ENCODE measurements at places on chromosomes 7 and 10. TPM values are rescaled to one million over a fixed set of nuclear protein-coding genes. Genes with fewer than 3 reads are reported as not detected.

DNA sequence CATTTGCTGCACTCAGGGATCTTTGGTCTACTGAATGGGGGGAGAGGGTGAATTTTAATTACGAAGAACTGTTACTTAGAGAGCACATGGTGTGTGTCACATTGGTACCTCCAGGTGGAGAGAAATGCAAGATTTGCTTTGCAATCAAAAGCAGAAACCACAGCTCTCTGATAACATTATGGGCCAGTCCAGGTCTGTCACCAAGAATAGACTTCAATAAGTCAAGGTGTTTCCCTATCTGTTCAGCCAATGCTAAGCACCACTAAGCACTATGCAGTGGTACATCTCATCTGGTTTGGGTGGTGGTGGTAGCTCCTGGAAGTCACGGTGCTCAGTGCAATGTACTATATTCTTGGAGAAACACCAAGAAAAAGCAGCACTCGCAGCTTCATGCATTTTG is 119.6 kb upstream of the AFAP1L2 start:
- no peaks in the 10 kb centered on the region for H3K36me3 ChIP-seq
- DNase-seq: no peak
- no peak overlapping the region for H3K4me3 ChIP-seq
- H3K27me3 ChIP-seq: no peaks in the 10 kb centered on the region
- H3K27ac ChIP-seq: no peak overlapping the region
- H3K4me1 ChIP-seq: 0 out of 2 replicates have a peak, but pooled peaks cover 3% of the 10 kb centered on the region

GRCh38 chr7:73864981-73865711 is 4.2 kb downstream of the TMEM270 start:
- no peak overlapping the region for H3K4me3 ChIP-seq
- no peaks in the 10 kb centered on the region for H3K4me1 ChIP-seq
- no peak overlapping the region for H3K27ac ChIP-seq
- no peak for DNase-seq
- H3K36me3 ChIP-seq: no peaks in the 10 kb centered on the region

DNA sequence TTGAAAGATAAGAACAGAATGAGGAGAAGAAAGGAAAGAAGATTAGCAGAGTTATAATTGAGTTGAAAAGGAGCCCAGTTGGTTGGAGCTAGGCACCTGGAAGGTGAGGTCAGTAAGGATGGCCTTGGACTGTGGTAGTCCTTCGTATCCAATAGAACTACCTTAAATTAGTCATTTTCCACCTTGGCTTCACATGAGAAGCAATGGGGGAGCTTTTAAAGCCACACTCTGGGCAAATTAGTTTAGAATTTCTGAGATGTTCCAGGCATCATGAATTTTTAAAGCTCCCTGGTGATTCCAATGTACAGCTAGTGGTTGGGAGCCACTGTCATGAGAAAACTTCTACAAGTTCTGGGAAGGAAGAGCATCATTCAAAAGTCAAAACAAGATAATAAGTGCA is 27.3 kb upstream of the CYP3A5 start:
- H3K4me1 ChIP-seq: no peaks in the 10 kb centered on the region
- DNase-seq: no peak
- no peak overlapping the region for H3K27ac ChIP-seq
- no peak overlapping the region for H3K4me3 ChIP-seq
- no peaks in the 10 kb centered on the region for H3K36me3 ChIP-seq
- no peaks in the 10 kb centered on the region for H3K27me3 ChIP-seq

DNA sequence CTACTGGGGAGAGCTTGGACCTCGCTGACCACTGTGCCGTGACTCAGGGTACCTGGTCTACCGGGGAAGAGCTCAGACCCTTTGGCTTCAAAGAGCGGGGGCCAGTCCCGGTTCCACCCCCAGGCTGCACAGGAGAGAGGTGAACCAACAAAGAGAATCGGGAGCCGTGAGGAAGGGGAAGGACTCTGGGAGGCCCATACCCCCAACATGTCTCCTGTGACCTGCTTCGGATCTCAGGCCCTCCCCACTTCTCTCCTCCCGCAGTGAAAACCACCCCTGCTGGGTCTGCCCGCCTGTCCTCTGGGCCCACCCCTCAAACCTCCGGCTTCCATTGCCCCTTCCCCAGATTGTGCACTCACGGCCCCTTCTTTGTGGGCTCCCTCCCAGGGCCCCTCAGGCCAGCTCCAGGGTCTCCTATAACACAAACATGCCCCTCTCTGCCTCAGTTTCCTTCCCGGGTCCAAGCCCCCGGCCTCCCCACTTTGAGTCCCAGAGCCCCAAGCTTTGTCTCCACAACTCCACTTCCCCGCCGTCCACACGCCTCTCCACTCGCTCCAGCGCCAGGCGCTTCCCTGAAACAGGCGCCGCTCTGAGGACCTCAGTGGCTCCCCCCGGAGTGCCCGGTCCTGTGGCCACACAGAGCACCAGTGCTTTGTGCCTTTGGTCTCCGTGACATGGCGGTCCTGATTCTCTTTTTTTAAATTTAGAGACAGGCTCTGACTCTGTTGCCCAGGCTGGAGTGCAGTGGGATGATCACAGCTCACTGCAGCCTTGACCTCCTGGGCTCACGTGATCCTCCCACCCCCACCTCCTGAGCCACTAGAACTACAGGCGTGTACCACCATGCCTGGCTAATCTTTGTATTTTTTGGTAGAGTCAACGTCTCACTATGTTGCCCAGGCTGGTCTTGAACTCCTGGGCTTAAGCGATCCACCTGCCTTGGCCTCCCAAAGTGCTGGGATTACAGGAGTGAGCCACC is 7.5 kb upstream of the INTS1 start:
- H3K4me3 ChIP-seq: no peak overlapping the region
- H3K36me3 ChIP-seq: no peaks in the 10 kb centered on the region
- no peak overlapping the region for H3K27ac ChIP-seq
- H3K4me1 ChIP-seq: peaks cover 13% of the 10 kb centered on the region

- H3K27me3 ChIP-seq: no peaks in the 10 kb centered on the region
- no peaks in the 10 kb centered on the region for H3K36me3 ChIP-seq
- no peak for DNase-seq
- no peak overlapping the region for H3K4me3 ChIP-seq
- no peak overlapping the region for H3K27ac ChIP-seq
Measured at GRCh38 chr10:46289209-46289810, 2.5 kb downstream of the ANTXRL start.

GRCh38 chr10:32199714-32200394 is 143.6 kb upstream of the KIF5B start:
- no peak for DNase-seq
- no peak overlapping the region for H3K4me3 ChIP-seq
- peaks cover 3% of the 10 kb centered on the region for H3K4me1 ChIP-seq
- no peaks in the 10 kb centered on the region for H3K36me3 ChIP-seq
- no peaks in the 10 kb centered on the region for H3K27me3 ChIP-seq
- H3K27ac ChIP-seq: no peak overlapping the region

GRCh38 chr7:116041615-116042014 is 11.1 kb upstream of the TFEC start:
- no peaks in the 10 kb centered on the region for H3K27me3 ChIP-seq
- H3K4me3 ChIP-seq: no peak overlapping the region
- peak; percentile 52 for DNase-seq
- H3K4me1 ChIP-seq: peaks cover 6% of the 10 kb centered on the region

- H3K27me3 ChIP-seq: no peaks in the 10 kb centered on the region
- no peak for DNase-seq
- 0 out of 2 replicates have a peak overlapping the region, but pooled peaks have one; percentile 29 for H3K4me3 ChIP-seq
- peaks cover 8% of the 10 kb centered on the region for H3K36me3 ChIP-seq
- H3K4me1 ChIP-seq: peaks cover 69% of the 10 kb centered on the region
Measured at GRCh38 chr10:11234857-11235531, 217.3 kb downstream of the CELF2 start.

- no peak overlapping the region for H3K27ac ChIP-seq
- no peaks in the 10 kb centered on the region for H3K27me3 ChIP-seq
- H3K36me3 ChIP-seq: peaks cover 6% of the 10 kb centered on the region
- DNase-seq: peak; percentile 31
- no peak overlapping the region for H3K4me3 ChIP-seq
- no peaks in the 10 kb centered on the region for H3K4me1 ChIP-seq
Measured at GRCh38 chr10:12181065-12181775, 14.5 kb downstream of the NUDT5 start.

DNA sequence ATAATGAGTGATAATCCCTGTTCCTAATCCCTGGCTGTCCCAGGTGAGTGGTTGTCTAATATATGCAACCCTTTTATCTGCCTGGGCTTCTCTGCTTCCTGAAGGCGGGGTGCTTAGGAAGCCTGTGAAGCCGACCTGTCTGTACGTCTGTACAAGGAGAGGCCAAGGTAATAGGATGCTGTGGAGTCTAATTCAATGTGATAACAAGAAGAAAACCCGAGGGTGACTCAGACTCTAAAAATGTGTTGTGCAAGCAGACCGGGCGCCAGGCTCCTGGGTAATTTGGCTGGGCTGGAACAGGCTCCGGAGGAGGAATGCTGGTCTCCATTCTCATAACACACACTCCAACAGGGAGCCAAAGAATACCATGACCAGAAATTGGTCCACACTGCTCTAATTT is 43.6 kb downstream of the THNSL1 start:
- no peaks in the 10 kb centered on the region for H3K4me1 ChIP-seq
- DNase-seq: no peak
- H3K36me3 ChIP-seq: no peaks in the 10 kb centered on the region
- no peaks in the 10 kb centered on the region for H3K27me3 ChIP-seq
- H3K4me3 ChIP-seq: no peak overlapping the region
- no peak overlapping the region for H3K27ac ChIP-seq

GRCh38 chr10:44882166-44882720 is 28.9 kb upstream of the TMEM72 start:
- no peak overlapping the region for H3K27ac ChIP-seq
- no peaks in the 10 kb centered on the region for H3K36me3 ChIP-seq
- peaks cover 4% of the 10 kb centered on the region for H3K27me3 ChIP-seq
- H3K4me3 ChIP-seq: no peak overlapping the region

- H3K4me3 ChIP-seq: no peak overlapping the region
- DNase-seq: no peak
- H3K4me1 ChIP-seq: no peaks in the 10 kb centered on the region
- no peaks in the 10 kb centered on the region for H3K27me3 ChIP-seq
- no peak overlapping the region for H3K27ac ChIP-seq
Measured at GRCh38 chr10:130206216-130206737, 70.1 kb downstream of the GLRX3 start.

DNA sequence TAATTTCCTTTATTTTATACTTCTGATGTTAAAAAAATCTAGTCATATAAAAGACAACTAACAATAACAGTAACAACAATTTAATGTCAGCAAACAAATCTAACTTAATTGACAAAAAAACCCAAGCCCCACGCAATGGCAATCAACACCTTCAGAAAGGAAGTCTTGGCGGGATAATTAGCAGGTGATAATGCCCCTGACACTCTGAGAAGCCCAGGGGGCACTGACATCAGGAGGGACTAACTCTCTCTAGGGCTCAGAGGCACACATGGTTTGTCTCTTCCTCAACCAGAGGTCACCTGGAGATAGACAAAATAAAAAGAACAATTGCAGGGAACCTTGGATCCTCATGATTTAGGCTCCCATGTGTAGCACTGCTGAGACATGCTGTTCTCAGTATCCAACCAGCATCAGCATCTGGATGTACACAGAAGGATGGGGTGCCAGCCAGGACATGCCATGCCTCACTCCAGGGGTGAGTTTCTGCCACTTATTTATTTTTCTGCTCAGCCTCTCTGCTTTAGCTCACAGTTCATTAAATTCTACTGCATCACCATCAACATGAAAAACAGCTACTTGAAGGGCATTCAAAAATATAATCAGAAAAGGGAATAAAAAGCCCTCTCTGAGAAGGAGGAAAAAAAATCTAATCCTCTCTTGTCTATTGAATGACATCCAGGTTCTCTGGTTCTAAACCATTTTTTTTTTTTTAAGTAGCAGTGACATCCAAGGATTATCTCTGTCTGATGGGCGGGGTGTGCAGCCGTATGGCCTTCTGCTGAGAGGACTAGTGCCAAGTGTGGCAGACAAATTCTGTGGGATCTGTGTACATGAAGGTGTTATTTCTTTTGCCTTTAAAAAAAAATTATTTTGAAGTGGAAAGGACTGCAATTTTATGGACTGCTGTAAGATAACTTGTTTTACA is 96.3 kb downstream of the ATXN7L1 start:
- no peak overlapping the region for H3K4me3 ChIP-seq
- no peaks in the 10 kb centered on the region for H3K4me1 ChIP-seq
- H3K36me3 ChIP-seq: no peaks in the 10 kb centered on the region
- no peak for DNase-seq

DNA sequence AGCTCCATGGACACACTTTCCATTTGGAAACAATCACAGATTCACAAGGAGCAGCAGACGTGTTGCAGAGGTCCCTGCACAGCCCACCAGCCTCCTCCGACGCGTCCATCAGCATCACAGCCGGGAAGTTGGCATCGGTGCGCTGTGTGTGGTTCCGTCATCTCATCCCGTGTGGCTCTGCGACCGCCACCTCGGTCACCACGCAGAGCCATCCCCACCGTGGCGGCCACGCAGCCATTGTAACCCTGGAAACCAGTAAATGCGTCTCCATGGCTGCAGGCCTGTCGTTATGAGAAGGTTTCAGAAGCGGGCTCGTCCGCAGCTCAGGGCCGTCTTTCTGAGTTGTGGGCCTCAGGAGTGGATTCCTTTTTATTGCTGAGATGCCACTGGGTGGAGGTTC is 36.0 kb downstream of the FOXK1 start:
- H3K36me3 ChIP-seq: peaks cover 15% of the 10 kb centered on the region
- H3K4me1 ChIP-seq: peaks cover 28% of the 10 kb centered on the region
- no peak overlapping the region for H3K4me3 ChIP-seq
- no peak overlapping the region for H3K27ac ChIP-seq

The MUC12 gene
- total RNA-seq: 1.7 TPM

The PRKG1 gene
- total RNA-seq: not detected
